ENCODE measurements at places on chromosomes 13 and 19.

GRCh38 chr13:114004420-114005205 lies 30.7 kb upstream of the C13orf46 start:
- DNase-seq: peak; percentile 97

- peak; percentile 85 for DNase-seq
Observed at GRCh38 chr19:42246143-42246921, 3.9 kb upstream of the GSK3A start.

- no peak for DNase-seq
Observed at GRCh38 chr13:99392470-99393135, 85.4 kb upstream of the GPR183 start.

DNA sequence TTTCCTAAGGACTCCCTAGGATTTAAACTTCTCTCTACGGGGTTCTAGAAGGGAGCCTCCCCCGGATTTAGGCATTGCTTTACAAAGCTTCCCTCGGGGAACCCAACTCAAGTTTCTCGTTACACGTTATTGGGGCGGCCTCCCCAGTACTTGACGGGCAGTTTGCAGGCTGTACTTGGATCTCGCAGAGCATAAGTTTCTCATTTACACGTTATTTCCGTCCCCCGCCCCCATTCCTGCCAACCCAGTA lies 584 bp downstream of the SMG9 start:
- no peak for DNase-seq

- no peak for DNase-seq
Observed at GRCh38 chr13:51674276-51674675, 90.0 kb downstream of the WDFY2 start.

DNA sequence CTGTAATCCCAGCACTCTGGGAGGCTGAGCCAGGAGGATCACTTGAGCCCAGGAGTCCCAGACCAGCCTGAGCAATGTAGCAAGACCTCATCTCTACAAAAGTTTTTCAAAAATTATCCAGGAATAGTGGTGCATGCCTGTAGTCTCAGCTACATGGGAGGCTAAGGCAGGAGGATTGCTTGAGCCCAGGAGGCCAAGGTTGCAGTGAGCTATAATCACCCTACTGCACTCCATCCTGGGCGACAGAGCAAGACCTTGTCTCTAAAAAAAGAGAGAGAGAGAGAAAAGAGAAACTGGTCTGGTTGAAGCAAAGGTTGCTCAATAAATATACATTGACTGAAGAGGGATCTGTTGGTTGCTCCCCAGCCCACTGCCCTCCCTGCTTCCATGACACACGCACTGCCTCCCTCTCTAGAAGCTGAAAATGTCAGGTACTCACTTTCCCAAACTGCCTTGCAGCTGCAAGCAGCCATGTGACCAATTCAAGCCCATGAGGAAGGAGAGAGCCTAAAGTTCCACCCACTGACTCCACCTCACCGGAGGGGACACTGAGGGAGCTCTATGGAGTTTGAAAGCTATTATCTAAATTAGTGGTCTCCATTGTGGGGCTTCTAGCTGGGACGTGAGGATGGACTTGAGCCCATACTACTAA lies 14.0 kb downstream of the CEACAM16 start:
- DNase-seq: no peak

DNA sequence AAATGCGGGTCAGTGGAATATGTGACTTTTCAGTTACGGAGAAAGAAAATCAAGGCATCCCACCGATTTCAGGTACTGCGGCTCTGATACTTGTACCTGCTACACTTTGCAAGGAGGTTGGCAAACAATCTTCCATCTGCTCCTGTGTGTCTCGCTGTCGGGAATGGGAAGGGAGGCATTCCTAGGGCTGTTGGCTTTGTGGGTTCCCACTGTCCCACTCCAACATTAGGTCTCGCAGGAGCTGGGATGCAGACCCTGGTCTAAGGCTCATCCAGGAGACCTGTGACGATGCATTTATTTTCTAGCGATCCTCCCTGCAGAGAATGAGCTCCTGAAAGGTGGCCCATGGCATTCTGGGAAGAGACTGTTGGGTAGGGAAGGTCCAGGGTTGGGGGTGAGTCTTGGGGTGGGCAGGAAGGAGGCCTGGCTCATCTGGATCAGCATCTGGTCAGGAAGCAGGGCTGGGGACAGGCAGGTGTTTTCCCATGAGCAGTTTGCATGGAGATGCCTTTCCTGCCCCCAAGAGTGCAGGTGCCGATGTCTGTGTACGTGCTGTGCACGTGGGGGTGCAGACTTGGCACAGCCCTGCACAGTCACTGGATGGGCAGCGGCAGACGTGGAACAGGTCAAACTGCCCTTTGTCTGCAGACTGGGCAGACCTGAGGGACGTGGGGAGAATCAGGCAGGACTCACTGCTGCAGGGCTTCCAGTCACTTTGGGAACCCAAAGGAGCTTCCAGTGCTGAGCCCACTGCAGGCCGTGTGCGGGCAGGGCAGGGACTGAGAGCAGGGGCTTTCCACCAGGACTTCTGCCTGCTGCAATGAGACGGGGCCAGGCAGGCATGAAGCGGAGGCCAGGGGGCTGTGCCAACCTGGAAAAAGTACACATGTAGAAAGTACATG lies 152.4 kb downstream of the TEX29 start:
- no peak for DNase-seq

DNA sequence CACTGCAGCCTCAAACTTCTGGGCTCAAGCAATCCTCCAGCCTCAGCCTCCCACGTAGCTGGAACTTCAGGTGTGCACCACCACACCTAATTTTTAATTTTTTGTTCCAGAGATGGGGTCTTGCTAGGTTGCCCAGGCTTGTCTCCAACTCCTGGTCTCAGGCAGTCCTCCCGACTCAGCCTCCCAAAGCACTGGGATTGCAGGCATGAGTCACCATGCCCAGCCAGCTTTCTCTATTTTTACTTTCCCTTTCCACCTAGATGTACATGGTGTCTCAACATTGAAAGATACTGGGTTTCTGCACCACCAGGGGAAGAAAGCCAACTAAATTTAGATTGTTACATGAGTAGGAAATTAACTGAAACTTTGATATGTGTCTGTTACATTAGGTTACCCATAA lies 13.8 kb upstream of the ZNF846 start:
- no peak for DNase-seq

GRCh38 chr19:28500982-28501630 lies 711.8 kb downstream of the UQCRFS1 start:
- DNase-seq: no peak

DNA sequence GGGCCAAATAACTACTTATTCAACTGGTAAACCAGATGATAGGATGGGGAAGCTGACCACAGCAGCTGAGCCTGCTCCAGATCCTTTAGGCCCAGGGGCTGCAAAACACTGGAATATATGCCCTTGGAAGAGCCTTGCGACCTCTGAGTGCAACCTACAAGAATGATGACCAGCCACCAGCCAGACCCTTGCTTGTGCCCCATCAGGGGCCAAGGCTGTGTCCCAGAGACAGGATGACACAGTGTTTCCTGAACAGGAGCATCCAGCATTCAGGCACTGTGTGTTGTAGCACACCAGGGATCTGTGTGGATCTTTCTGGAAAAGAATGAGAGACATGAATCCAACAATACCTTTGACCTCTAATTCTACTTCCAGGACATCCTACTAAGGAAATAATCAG lies 14.5 kb downstream of the GJA3 start:
- DNase-seq: no peak

GRCh38 chr19:49889687-49890348 lies 6.9 kb downstream of the IL4I1 start:
- peak; percentile 90 for DNase-seq

GRCh38 chr19:13430790-13431582 lies 75.3 kb downstream of the CACNA1A start:
- peak; percentile 62 for DNase-seq

DNA sequence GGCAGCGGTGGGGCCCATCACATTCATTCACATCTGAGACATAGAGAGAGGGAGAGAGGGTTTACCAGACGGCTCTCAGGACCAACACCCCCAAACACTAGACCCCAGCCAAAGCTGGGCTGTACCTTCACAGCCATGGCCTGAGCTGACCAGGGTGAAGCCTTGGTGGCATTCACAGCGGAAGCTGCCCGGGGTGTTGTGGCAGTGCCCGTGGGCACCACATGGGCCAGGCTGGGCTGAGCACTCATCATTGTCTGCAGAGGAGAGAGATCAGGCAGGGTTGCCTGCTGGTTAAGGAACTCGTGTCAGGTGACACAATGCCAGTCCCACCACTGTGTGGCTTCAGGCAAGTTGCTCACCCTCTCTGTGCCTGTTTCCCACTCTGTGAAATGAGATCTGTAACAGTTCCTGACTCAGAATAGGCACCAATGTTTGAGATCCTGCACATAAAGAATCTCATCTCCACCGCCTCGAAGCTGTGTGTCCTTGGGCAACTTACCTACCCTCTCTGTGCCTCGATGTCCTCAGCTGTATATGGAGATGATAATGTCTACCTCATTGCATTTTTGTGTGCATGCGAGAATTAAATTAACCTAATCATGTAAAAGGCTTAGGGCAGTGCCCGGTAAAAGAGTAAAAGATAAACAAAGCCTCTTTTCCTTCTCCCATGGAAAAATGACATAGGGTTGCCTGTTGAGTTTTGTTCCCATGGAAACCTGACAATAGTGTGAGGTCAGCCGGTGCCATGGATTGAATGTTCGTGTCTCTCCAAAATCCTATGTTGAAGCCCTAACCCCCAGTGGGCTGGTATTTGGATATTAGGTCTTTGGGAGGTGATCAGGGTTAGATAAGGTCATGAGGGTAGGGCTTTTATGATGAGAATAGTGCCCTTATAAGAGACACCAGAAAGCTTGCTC lies 22.9 kb downstream of the CCL25 start:
- DNase-seq: peak; percentile 79

GRCh38 chr19:54298357-54299125 lies 14.4 kb downstream of the LILRA5 start:
- no peak for DNase-seq

DNA sequence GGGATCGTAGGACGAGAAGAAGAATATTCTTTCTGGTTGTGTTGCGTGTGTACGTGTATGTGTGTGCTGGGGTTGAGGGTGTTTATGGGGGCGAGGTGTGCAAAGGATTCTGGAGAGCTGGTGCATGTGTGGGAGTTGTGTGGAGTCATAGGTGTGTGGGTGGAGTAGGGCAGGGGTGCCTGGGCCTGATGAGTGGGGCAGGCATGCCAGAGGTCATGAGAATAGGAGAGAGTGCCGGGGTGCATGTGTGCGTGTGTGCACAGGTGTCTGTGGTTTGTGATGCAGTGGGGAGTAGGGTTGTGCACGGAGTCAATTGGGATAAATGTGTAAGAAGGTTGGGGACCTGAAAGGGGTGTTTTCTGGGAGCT lies 649 bp downstream of the TMEM91 start:
- no peak for DNase-seq

GRCh38 chr19:29928831-29929230 lies 13.2 kb upstream of the URI1 start:
- DNase-seq: no peak

DNA sequence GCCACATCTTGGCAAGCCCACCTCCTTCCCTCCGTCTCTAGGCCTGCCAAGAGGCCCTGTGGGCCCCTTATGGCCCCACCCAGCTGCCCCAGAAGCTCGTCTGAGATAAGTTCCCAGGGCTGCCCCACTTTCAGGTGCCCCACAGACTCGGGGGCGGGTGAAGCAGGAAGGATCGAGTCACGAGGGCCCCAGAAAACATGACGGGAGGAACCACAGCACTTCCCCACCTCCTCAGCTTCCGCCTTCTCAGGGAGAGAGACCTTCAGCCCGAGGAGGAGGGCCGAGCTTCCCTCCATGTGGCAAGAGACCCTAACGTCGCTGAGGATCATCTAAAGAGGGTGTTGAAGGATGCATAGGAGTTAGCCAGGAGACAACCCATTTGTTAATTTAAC lies 4.5 kb upstream of the IL12RB1 start:
- no peak for DNase-seq

DNA sequence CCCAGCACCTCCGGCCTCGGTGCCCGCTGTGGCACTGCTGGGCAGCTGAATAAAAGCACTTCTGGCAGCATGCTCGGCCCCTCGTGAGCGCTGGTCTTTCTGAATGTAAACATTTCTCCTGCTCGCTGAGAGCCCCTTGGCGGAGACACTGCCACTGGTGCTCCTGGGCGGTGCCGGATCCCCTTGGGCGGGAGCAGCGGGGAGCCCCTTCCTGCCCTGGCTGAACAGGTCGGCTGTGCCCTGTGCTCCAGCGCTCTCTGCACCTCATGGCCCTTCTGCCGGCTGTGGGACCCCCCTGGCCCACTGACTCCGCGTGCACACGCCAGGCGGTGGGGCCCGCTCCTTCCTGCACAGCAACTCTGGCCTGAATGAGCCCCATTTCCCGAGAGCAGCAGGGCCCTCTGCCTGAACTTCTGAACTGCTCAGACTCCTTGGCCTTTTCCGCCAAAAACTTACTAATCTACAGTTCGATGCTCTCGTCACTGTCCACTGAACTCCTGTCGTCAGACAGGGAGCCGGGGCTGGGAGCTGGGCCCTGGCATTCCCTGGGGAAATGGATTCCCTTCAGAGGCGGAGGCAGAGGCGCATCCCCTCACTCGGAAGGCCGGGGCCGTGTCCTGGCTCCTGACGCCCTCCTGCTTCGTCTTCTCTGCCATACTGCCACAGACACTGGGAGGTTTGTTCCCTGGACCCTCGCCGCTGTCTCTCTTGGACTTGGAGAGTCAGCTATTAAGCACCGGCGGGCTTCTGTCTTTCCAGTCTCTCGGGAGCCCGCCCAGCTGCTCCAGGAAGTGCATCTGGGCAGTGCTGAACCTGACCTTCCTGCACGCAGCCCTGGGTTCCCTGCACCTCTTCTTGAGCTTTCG lies 14.2 kb downstream of the RB1 start:
- DNase-seq: peak; percentile 19

Measured in lung microvascular endothelial cell (primary cell).